HuH-7.5 (cell line): ENCODE measurements at places on chromosomes 5 and 9.

DNA sequence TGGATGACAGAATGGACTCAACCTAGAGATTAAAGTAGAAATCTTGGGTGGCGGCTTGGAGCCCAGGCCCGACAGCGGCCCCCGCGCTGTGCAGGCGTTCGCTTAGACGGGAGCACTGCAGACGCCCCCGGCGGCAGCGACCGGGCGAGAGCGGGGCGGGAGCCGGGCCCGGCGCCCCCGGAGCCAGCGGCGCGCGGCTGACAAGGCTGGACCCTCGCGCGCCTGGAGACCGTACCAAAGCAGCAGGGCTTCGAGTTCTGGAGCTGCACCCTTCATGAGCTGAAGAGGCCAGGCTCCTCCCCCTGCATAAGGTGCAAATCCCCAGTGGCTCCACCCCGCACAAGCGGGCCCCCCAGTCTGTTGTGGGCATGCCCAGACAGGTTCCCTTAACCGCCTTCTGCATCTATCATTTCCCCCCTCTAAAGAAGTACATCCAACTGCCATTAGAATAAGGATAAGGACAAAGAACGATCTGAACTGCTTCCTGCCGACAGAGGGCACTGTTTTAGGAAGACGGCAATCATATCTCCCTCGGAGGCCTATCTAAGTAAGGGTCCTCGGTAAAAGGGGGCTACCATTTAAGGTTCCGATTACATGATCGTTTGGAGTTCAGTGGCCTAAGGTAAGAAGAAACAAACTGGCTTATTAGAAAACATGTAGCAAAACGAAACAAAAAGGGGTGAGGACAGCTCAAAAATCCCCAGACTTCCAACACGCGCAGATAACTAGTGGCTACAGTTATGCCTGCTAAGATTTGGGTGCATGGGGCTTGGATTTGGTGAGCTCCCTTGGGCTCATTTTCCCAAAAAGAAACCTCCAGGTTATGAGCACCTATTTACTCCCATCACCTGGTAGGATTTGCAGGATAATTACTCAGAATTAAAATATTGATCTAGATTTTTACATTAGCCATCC is 66.3 kb downstream of the RGMB start:
- DNase-seq, result peak; percentile 37

DNA sequence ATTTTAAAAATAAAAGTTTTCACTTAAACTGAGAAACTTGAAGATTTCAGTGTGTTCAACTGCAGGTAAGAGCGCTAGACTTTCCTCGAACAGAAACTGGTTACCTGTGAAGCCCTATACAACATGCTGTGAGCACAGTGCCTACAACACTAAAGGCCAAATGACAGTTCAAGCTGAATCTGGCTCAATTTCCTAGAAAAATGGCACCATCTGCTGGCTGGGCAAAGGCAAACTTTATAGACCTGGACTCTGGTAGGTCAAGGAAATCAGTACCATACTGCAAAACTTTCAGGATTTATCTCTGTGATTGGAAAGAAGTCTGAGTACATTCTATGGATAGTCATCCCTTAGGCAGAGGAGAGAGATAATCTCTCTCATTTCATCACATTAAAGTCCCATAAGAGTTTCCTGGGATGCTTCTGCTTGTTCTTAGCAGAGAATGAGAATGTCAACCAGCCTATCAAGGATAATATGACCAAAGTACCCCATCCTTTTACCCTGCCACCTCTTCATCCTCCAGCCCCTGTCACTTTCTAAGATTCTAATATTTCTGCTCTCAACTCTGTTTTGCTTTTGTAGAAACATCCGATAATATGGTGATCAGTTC is 31.8 kb upstream of the FOXB2 start:
- DNase-seq, result peak; percentile 15

- peak; percentile 97 for DNase-seq
Measured at GRCh38 chr9:131530546-131530919, 530 bp downstream of the UCK1 start.

DNA sequence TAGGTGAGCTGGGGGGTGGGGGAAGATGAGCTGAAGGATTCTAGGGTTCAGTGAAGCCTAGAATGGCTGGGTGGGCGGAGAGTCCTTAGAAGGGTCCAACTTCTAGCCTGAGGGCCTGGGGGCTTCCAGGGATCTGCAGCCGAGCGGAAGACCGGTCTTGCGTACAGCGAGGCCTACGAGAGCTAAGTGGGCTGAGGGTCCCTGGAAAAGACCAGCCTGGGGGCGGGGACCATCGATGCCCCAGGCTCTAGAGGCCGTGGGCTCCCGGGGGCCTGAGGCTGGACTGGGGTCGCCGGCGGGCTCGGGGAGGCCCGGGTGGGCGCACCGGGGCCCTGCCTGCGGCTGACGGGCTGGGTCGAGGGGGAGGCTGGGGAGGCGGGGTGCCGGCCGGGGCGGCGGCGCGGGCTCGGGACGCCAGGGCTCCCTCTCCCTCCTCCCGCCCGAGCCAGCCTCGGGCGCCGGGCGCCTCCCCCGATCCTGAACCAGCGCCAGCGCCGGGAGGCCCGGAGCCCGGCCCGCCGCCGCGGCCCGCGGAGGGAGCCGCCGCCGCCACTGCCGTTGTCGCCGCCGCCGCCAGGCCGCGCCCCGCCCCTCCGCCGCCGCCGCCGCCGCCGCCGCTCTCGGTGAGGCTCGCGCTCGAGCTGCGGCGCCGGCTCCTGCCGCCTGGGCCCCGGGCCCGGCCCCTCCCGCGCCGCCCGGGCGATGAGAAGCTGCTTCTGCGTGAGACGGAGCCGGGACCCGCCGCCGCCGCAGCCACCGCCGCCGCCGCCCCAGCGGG is at the start of gene MVB12B:
TSS of gene MVB12B (plus strand) at position 602 of the 778 bp plus-strand sequence. CDS start at position 703, 101 bp downstream.
- peak; percentile 64 for DNase-seq

DNA sequence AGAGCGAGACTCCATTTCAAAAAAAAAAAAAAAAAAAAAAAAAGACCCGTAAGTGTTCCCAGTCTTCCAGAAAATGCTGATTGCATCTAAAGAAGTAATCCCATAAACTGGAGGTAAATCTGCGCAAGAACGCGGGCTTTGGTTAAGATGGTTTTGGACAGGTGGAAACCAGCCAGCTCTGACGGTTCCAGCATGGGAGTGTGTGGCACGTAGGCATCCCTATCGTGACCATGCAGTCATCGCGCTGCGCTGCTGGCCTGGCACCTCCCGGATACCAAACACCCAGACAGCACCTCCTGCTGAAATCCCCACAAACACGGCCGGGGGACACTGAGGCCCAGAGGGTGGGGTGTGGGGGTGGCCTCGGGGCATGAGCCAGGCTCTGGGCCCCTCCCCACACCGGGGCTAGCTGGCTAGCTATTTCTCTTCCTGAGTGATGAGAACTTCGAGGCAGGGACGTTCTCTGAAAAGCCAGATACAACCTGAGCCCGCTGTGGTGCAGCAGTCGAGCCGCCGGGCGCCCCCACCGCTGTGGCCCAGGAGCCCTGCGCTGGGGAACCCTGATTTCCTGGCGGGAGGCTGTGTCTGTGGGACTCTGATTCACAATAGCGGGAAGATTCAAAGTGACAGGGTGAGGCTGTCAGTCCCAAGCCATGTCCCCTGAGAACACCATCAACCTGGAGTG is 32.2 kb upstream of the NOTCH1 start:
- no peak for DNase-seq

- DNase-seq, result no peak
Measured at GRCh38 chr9:124255222-124255621, 2.5 kb upstream of the NEK6 start.

DNA sequence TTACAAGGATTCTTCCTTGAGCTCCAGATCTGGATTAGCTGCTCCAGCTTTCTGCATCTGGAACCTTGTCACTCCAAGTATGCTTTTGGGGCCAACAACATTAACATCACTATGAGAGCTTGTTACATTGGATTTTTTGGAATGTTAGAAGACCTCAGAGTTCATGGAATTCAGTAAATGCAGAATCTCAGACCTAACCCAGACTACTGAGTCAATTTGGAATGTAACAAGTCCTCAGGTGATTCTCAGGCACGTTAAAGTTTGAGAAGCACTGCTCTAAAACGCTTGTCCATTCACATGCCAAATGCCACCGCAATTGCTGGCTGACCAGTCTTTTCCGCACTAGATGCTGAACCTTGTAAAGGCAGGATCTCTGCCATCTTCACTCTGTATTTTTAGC is 251.4 kb upstream of the TRIM32 start:
- DNase-seq, result no peak

DNA sequence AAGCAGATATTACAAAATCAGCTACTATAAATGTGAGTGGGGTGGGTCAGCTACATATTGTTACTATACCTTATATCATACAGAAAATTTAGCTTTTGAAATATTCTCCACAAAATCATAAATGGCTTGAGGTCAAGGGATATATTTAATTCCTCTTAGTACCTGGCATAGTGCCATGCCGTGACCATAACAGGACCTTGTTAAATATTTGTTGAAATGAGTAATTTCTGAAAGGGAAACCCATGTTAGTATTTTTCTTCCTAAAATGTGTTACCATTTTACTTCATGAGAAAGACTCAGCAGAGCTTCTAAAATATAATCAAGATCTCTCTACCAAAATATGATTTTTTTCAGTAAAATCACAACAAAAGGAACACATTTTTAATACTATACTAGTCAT is 14.8 kb downstream of the ATP10B start:
- no peak for DNase-seq

- no peak for DNase-seq
Measured at GRCh38 chr9:123562844-123563346, 206.9 kb downstream of the CRB2 start.

GRCh38 chr9:136394312-136395019 is 5.5 kb downstream of the SNAPC4 start:
- DNase-seq, result no peak

DNA sequence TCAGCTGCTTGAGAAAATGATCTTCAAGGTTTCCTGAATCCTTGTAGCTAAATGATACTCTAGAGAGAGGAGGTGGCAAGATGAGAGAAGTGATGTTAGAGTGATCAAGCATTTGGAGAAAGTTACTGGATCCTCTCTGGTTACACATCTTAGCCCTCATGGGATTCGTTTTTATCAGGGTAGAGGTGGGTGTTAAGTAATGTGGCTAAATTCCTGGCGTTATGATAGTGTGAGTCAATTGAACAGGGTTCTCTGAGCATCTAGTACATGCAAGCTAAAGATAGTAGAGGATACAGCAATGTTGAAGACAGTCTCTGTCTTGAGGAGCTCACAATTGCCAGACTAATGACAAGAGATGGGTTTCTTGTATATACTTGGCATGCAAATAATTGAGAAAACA is 123.7 kb downstream of the PSD2 start:
- DNase-seq, result no peak

GRCh38 chr5:67003685-67003934 is 193.0 kb downstream of the CD180 start:
- DNase-seq, result no peak

- DNase-seq, result no peak
Measured at GRCh38 chr9:127183814-127184582, 61.6 kb upstream of the ANGPTL2 start.

- DNase-seq, result no peak
Measured at GRCh38 chr9:72527801-72528195, 6.4 kb downstream of the TMC1 start.

GRCh38 chr9:3480353-3480655 is 45.5 kb downstream of the RFX3 start:
- no peak for DNase-seq

DNA sequence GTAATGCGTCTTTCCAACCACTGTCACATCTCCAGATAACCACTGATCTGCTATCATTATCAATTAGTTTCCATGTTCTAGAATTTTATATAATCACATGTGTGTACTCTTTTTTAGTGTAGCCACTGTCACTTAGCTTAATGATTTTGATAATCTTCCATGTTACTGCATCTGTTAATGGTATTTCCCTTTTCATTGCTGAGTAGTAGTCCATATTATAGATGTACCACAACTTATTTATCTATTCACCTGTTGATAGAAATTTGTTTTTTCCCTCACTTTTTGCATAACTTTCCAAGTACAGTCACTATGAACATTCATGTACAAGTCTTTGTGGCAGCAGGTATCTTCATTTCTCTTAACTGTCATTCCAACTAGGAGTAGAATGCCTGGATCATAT is 30.3 kb upstream of the RPS23 start:
- no peak for DNase-seq

DNA sequence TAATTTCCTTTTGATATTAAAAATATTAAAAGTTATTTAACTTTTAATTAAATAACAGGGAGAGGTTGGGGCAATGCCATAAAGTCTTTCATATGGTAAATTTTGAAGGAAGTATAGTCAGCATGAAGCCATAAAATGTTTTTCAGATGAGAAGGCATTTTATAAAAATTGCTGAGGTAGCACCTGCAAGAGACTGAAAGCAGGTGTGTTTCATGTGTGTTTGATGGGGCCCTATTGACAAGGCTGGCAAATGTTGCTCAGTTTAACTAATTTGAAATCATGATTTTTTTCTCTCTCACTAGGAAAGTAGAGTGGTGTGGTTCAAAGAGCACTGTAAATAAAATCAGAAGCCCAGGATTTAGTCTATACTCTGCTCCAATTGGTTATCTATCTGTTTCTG is 805.8 kb upstream of the C9orf72 start:
- DNase-seq, result no peak

DNA sequence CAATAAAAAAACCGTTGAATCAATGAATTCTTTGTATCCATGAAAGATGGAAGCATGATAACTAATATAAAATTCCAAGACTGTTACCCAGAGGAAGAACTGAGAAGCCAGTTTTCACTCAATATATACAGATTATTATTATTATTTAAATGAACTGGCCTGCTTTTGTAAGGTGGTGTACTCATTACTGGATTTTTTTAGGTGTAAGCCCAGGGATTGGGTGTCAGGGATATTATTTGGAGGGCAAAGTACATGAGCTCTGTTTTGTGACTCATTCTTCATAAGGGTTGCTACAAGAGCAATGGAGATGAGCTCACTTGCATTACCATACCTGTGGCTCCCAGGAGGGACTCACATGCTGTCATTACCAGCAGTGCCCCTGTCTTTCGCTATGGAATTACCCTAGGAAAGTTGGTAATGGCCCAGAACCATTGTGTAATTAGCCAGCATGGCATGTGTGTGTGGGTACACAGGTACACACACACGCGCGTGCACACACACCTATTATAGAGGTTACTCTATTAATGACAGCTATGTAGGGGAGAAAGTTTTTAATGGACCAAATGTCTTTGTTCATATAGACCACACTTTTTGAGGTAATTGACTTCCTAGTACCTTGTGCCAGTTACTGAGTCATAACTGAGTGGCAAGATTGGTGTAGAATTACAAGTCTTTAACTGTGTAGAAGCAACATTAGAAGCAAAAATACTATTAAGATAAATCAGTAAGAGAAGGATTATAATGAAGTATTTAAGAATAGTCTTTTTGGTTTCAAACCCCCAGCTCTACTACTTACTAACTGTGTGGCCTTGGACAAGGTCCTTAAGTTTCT is 143.4 kb downstream of the GDNF start:
- no peak for DNase-seq

- DNase-seq, result no peak
Measured at GRCh38 chr5:148937830-148938521, 111.6 kb downstream of the ADRB2 start.

DNA sequence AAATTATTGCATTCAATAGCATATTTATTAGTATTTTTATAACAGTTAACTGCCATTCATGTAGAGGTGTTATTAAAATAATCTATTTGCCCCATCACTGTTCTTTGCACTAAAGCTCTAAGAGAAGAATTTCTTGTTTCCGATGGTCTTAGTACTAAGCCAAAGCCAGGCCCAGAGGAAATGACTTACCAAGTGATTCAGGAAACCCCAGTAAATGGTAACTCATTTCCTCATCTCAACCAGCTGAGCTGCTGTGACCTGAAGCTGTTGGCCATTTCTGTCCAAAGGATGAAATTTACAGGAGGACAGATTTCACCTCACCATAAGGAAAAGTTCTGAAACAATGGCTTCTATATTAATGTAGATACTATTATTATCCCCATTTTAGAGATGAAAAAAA is 117.0 kb downstream of the PIK3R1 start:
- DNase-seq, result no peak

- DNase-seq, result no peak
Measured at GRCh38 chr5:133904641-133905040, 63.8 kb downstream of the C5orf15 start.
